ENCODE measurements at places on chromosomes 1 and 21.

GRCh38 chr1:45401524-45401923 lies 61.3 kb upstream of the MUTYH start:
- no peak for DNase-seq

DNA sequence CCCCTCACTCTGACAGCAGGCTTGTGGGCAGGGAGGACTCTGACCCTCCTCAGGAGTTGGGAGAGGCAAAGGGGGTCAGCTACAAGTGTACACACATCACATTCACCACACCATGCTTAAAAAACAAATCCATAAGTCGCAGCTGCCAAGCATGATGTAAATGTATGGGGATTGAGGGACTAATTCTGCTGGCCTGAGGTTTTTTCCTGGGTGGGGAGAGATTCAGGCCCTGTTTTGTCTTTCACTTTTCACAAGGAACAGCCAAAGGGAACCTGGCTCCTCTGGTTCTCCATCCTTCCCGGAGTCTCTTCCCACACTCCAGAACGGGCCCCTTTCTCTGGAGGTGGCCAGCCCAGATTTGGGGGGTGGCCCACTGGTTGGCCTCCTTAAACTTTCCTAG lies 1.3 kb upstream of the MTARC2 start:
- no peak for DNase-seq

- no peak for DNase-seq
These were observed 23.2 kb downstream of the MORN1 start for GRCh38 chr1:2368053-2368744.

- DNase-seq, result peak; percentile 67
These were observed 16.4 kb upstream of the CGN start for GRCh38 chr1:151494741-151495281.

GRCh38 chr1:53260631-53261247 lies 22.4 kb upstream of the MAGOH start:
- no peak for DNase-seq

GRCh38 chr1:6475381-6476133 lies 9.6 kb upstream of the TNFRSF25 start:
- peak; percentile 36 for DNase-seq

DNA sequence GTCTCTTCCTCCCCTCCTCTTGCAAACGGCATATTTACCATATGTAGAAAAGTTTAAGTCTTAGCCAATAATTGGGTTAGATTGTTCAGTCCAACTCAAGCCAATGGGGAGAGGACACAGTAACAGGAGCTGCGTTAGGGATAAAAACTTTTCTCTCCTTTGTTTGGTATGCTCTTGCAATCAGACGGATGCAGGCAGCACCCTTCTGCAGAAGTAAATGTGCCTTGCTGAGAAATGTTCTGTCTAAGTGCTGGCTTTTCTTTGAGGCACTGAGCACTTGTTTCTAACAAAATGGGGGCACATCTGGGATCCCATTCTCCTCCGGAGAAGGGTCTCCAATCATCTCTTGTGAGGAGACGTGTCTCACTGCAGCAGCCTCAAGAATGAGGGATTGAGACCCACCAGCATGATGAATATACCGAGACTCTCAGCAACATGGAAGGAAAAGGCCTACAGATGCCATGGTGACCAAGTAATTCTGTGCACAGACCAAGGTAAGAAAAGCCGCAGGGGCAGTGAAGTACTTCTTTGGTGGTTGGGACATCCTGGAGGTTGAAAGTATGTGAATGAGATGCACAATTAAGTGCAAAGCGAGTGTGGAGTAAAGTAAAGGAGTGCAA lies 20.7 kb upstream of the GNG4 start:
- DNase-seq, result no peak

- DNase-seq, result no peak
These were observed 26.4 kb downstream of the MEGF6 start for GRCh38 chr1:3584915-3585314.
